NCI-H510A treated with DMSO at 0.1 percent for 48 hours (cell line): ENCODE measurements at places on chromosomes 7 and 10.

DNA sequence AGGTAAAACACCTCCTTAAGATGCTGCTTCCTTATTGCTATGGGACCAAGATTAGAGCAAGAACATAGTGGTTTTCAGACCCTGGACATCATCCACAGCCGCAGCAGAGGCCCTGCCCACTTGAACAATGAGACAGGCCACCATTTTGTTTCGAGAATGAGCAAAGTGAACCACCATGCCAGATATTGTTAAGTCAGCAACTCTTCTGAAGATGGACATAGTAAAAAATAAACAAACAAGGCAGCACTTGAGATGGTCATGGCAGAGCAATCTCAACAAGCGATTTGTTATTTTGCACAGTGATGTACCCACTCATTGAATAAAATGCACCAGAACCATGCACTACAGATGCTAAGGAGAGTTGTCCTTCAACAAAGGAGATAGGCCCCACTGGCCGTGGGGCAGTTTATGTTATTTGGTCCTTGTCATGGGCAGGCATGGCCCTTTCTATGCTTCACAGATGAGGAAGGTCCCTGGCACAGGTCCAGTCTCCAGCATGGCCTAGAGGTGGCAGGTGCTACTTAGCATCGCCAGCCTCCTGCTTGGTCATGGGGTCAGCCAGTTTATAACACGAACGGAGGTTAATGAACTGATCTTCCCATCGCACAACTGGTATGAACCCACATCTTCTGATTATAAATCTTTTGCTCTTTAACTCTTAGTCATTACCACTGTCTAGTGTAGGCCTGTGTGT lies 44.1 kb downstream of the IKZF1 start:
- peak; percentile 70 for DNase-seq

DNA sequence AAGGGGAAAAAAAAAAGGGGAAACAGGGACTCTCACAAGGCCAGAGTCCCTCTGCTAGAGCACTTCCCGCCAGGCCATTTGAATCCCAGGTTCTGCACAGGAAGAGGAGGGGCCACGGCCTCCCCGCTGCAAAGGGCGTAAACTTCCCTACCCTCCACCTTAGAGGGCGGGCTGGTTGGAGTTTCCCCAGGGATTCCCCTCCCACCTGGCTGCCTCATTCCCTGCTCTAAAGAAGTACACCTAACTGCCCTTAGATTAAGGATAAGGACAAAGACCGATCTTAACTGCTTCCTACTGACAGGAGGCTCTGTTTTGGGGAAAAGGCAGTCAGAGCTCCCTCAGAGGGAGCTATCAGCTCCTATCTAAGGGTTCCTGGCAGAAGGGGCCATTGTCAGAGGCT lies 102.0 kb upstream of the ARMC3 start:
- no peak for DNase-seq

GRCh38 chr7:22675421-22675820 lies 51.6 kb upstream of the IL6 start:
- no peak for DNase-seq

DNA sequence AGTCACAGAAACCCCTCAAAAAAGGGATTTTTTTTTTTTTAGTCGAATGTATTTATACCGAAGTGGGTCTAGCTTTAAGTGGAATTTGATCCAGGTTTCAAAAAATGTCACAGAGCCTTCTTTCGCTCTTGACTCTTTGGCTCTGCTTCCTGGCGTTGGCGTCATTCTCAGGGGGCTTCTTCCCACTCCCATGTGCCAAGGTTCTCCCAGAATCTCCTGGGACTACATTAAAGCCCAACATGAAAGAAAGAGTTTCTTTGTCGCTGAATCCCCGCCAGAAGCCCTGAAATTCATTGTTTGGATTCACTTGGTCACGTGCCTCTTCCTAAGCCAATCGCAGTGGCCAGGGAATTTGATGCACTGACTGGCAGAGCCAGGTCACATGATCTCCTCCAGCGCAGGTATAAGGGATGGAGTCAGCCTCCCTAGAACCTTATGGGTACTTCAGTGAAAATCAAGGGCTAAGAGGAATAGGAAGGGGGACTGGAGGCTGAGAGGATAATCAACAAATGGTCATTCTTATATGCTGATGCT lies 101.2 kb downstream of the RPS24 start:
- DNase-seq = no peak

- no peak for DNase-seq
Observed at GRCh38 chr7:144975882-144976281, 140.0 kb upstream of the TPK1 start.

- DNase-seq = peak; percentile 41
Observed at GRCh38 chr10:119859420-119860258, 13.0 kb downstream of the MCMBP start.
